ENCODE measurements at places on chromosomes 7 and 10.

DNA sequence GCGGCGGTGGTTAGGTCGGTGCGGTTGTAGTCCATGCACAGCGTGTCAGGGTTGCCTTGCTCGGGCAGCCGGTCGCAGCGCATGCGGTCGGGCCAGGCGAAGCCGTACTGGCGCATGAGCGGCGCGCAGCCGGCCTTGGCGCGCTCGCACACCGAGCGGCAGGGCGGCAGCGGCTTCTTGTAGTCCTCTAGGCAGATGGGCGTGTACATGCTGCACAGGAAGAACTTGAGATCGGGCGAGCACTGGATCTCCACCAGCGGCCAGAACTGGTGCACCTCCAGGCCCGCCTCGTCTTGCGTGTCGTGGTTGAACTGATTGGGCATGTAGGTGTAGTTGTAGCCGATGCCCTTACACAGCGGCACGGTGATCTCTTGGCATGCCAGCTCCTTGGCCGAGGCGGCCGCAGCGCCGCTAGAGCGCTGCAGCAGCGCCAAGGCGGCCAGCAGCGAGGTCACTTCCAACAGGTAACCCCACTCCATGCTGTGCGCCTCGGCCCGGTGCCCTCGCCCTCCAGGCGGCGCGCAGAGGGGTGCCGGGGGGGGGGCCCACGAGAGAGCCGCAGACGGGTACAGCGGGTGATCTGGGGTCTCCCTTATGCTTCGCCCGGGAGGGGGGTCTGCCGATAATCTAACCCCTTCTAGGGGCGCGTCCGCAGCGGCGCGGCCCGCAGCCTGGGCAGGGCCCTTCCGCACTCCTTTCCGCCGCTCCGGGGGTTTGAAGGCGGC lies 983 bp downstream of the FZD8 start:
- peak; percentile 57 for DNase-seq

GRCh38 chr7:95684037-95684436 lies 87.7 kb upstream of the PDK4 start:
- DNase-seq = peak; percentile 41

GRCh38 chr7:27346531-27347275 lies 104.1 kb downstream of the EVX1 start:
- DNase-seq = peak; percentile 89

- DNase-seq = peak; percentile 84
Measured at GRCh38 chr7:2248984-2249694, 7.1 kb downstream of the NUDT1 start.

- no peak for DNase-seq
Measured at GRCh38 chr10:84140036-84140379, 699 bp downstream of the GHITM start.

Measured in urothelium cell line (cell line).